ENCODE measurements at places on chromosomes 2 and 18.

GRCh38 chr2:64678771-64679590, 25.3 kb upstream of the SERTAD2 start:
- DNase-seq, result no peak

- peak; percentile 82 for DNase-seq
Measured at GRCh38 chr2:99101697-99102096, 39.8 kb upstream of the C2orf15 start.

DNA sequence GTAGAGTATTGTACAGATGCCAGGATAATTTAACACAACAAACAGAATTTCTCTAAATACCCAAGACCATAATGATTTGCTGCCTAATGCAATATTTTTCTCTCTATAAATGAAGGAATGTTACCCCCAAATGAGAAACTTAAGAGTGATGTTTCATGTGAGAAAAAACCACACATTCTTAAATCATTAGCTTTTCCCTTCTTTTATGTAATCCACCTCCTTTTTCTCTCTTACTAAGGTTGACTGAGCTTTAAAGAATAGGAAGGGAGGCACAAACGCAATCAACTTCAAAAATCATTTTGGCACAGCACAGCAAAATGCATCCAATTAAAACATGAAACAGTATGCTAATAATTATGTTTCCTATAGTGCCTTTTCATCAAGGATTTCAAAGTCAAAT, 698.1 kb upstream of the CDH2 start:
- DNase-seq, result no peak

DNA sequence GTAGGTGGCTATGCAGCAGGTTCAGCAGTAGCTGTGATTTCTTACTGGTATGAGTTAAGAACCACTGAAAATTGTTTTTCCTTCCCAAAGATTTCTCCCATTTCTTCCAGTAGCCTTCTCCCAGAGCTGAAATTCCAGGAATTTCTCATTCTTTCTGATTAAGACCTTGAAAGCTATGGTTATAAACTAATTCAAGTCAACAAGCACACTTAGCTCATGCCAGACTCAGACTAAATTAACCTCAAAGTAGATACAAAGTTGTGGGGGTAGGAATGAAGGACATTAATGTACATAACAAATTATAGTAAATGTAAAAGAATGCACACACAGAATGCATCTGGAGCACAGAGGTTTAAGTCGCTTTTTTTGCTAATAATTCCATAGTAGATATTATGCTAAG, 103.6 kb upstream of the SOX11 start:
- DNase-seq, result no peak

DNA sequence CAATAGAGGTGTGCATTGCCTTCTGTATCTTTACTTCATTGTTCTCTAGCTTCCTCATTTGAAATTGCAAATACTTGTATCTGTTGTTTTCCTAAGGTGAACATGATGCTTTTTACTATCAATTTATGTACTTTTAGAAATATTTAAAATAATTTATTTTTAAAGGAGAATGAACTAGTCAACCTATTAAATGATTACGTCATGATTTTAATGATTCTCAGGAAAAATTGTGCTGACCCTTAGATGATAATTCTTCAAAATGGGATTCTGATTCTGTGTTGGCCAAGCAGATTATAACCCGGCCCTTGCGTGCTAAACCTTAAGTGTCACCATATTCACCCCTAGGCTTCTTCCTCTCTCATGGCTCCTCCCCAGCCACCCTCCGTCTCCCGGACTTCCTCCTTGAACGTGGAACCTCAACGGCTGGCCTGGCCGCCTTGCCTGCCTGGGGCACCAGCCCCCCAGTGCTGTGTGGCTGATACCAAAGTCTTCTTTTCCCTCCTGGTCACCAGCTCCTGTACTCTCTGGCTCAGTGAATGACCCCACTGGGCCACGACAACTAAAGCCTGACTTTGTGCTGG, 292.0 kb downstream of the GBX2 start:
- no peak for DNase-seq

Measured in AML-193 (cell line).